Osteoblast (primary cell): ENCODE measurements at places on chromosomes 16 and 17. TPM values are rescaled to one million over a fixed set of nuclear protein-coding genes. Genes with fewer than 3 reads are reported as not detected.

DNA sequence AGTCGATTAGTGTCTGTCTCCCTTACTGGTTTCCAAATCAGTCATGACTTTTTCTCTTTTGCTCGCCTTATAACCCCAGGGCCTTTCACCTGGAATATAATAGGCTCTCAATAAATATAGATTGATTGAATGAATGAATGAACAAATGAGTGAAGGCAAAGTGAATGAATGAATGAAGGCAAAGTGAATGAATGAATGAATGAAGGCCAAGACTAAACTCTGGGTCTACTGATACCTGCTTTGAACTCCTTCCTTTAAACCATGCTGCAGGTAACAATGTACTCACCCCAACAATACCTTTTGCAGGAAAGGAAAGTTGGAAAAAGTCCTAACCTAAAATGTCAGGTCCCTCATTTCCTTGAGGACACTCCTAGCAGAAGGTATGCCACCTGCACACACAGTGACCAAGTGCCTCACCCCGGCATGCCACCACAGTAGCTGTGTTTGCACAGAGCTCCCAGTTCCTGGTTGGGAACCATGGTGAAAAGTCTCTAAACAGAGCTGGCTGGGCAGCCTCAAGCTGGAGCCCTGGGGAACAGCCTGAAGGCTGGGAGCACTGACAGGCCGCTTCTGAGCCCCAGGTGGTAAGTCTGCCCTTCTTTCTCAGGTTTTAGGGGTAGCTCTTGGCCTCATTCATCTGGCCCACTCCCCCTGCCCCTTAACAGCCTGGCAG lies 42.7 kb upstream of the ANKFN1 start:
- DNase-seq = no peak

- no peak for DNase-seq
These were observed 7.3 kb downstream of the ACACA start for GRCh38 chr17:37399265-37399803.

DNA sequence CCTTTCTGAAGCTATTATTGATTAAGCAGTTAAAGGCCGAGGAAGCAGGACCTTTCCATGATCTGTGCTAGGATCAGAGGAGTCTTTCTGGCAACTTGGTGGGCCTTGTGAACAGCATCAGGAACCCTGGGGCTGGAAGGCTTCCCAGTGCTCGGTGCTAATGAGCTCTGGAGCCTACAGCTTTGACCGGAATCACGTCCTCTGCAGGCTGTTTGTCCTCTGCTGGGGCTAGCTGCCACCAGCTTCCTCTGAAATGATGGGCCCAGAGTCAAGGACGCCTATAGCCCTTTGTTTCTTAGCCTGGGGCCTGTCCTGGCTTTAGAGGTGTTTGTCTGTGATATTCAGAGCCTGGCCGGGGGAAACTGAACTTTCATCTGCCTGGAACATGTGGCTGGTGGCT lies 111.6 kb downstream of the SHISA9 start:
- no peak for DNase-seq

GRCh38 chr16:61926766-61927165 lies 109.5 kb downstream of the CDH8 start:
- no peak for DNase-seq

DNA sequence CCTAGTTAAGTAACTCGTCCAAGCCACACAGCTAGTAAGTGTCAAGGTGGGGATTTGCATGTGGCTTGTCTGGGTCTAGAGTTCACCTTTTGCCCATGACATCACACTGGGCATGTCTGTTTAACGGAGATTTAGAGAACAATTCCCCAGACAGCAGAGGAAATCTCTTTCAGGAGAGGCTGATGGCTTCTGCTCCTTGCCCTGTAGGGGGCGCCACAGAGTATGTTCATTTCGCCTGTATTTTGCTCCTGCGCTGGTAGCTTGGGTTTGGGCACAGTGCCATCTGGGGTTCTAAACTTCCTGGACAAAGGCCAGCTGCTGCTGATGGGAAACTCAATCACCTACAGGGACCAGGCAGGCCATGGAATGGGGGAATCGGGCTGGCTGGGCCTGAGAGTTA lies 20.4 kb downstream of the OTOA start:
- no peak for DNase-seq

DNA sequence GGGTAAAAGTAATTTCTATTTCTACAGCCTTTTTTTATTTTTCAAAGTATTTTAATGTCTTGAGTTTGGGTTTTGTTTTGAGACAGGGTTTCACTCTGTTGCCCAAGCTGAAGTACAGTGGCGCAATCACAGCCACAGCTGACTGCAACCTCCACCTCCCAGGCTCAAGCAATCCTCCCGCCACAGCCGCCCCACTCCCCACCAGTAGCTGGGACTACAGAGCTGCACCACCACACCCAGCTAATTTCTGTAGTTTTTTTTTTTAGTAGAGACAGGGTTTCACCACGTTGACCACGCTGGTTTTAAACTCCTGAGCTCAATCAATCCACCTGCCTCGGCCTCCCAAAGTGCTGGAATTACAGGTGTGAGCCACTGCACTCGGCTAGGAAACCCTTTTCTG lies 44.0 kb downstream of the TUBD1 start:
- no peak for DNase-seq

DNA sequence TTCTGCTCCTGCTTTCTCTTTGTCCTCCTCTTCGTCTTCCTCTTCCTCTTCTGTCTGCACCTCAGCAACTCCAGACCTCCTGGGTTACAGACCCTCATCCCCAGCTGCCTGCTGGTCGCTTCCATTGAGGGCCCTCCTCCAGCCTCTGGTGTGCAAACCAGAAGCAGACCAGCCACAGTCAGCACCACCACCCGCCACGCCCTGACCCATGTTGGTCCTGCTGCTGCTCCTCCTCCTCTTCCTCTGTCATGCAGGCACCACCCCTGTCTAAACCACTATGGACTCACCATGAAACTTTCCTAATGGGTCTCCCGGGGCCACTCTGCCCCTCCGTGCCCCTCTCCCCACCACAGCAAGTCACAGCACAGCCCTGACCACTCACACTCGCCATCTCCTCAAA lies 11.4 kb upstream of the OGFOD3 start:
- peak; percentile 83 for DNase-seq

DNA sequence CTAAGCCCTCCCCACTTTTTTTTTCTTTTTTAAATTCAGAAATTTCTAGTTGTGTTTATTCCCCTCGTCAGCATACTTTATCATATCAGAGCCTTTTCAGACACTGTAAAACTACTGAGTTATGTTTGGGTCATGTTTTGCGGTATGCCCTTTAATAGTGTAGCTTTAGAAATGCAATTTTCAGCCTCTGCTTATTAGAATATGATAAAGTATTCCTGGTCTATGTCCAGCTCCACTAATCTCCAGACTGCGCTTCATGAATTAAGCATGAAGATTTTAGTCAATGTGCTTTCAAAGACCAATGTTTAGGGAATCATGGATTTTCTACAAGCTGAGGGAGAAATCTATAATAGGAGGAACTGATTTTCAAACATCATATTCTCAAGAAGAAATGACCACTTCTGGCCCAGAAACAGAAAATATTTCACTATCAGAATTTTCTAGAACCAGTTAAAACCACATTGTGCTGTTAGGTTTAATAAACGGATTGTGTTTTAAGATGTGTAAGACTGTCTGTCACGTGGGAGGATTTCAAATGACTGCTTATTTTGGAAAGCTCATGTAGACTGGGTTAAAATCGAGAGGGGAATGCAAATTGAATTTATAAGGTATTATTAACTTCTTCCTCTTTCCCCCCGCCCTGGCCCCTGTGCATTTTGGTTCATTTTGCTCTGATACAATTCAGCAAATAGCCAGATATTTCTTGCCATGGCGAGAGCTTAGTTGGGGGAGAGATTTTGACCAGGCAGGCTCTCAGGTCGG lies 498.5 kb downstream of the WWOX start:
- no peak for DNase-seq

- DNase-seq = no peak
These were observed 8.9 kb upstream of the LGALS9 start for GRCh38 chr17:27621942-27622559.

DNA sequence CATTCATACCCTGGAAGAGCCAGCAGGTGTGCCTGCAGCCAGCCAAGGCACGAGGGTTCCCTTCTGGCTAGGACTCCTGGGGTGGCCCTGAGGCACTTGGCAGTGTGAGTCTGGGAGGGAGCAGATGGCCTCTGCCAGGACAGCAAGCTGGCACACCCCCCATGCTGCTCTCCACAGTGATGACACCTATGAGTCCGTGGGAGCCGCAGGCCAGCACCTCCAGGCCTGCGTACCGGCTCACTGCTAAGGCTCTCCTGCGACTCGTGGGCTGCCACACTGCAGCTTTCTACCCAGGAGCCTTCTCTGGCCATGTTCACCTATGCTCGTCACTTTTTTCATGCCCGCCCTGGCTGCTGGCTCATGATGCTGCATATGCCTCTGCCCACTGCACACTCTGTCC lies 68.1 kb downstream of the NDEL1 start:
- no peak for DNase-seq

DNA sequence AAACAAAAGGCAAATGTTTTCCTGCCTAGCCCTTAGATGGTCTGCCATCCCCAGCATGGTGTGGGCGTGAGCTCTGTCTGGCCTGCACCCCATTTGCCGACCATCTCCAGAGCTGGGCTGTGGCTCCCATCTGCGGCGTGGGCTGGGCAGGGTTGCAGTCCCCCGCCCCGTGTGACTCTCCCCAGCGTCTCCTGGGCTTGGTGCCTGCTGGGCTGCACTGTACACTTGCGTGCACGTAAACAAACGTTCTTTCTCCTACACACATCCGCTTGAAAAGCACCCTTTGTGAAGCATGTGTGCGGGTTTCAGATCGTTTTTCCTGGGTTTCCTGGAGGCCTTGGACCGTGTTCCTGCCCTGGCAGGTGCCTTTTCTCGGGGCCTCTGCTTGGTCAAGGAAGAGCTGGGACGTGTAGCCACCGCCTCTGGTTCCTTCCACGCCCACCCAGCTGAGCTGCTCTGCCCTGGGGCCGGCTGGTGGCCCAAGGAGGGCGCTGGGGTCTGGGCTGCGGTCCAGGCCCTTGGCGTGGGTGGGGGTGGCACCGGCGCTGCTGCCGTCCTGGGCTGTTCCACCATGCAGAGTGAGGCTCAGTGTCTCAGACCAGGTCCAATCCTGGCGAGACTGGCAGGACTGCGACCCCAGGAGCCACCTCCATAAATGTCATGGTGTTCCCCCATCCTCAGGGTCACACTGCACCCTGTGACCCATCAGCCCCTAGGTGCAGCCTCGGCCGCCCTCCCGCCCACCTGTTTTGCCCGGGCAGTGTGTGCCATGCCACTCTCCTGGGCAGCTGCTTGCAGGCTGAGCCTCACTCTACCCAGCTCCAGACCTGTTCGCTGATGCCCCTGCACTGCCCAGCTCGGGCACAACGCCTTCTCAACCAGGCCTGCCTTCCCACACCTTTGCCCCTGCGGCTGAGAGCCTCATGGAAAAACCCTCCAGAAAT lies 9.9 kb upstream of the BAIAP3 start:
- DNase-seq = no peak

GRCh38 chr16:88743693-88744576 lies 37.6 kb downstream of the CTU2 start:
- peak; percentile 99 for DNase-seq

DNA sequence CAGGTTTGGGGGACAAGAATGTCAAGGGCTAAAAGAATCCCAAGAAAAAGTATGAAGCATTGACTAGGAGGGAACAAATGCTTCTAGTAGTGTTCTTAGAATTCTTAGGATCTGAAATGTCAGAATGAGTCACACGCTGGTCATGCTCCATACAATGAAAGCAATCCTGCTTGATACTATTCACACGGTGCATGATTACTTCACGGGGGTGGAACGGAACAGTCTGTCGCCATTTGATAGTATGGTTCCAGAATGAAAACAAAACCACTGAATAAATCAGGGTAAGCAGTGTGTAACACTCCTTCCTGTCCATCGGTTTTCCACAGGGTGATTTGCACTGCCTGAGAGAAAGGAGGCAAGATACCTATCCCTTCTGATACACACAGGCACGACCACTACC lies 22.9 kb upstream of the YWHAE start:
- DNase-seq = peak; percentile 97

- DNase-seq = no peak
These were observed 10.7 kb downstream of the DLX3 start for GRCh38 chr17:49984283-49984682.

DNA sequence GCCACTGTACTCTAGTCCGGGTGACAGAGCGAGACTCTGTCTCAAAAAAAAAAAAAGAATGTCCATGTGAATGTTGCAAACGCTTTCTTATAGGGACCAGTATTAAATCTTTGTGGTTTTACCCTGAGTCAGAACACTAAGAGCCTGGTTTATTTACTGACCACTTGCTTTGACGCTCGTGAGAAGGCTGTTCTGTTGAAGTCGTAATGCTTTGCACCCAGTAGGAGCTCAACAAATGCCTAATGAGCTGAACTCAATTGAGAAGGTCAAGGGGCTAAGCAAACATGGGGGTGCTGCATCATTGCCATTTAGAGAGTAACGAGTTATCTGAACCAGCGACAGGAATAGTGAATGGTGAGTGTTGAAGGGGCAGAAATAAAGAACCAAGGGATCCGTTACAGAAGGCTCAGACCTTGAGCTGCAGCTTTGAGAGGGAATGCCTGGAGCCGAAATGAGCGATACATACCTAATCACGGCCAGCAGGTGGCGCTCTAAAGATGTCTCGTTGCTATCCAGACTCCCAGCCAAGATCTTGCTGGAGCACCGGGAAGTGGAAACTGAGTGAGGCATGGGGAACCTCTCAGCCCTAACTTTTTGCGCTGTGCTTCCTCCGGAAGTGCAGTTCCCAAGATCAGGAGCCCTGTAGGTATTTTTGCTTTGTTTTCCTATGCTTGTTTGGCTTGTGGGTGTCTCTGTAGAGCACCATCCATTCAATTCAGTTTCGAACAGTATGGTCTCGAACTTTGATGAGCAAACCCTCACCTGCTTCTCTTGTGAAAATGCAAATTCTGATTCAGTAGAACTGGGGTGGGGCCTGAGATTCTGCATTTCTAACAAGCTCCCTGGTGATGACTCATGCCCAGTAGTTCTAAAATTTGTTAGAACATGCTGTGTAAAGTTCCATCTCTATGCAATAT lies 12.6 kb upstream of the RNF222 start:
- peak; percentile 94 for DNase-seq

- no peak for DNase-seq
These were observed 142.3 kb upstream of the ZFHX3 start for GRCh38 chr16:73190256-73190655.

The CBX2 gene
- total RNA-seq = 0.88 and 1.1 TPM in 2 replicates

The FMNL1 gene
- total RNA-seq = 2.7 and 3.6 TPM in 2 replicates

The OR1A1 gene
- not detected in 2 replicates for total RNA-seq

The KAT7 gene
- total RNA-seq = 50.7 and 51.4 TPM in 2 replicates

The HIGD1B gene
- total RNA-seq = not detected in 2 replicates

The TMC7 gene
- total RNA-seq = 1.1 and 1.5 TPM in 2 replicates

The ATAD5 gene
- 1.5 and 1.8 TPM in 2 replicates for total RNA-seq

The MT4 gene
- not detected in 2 replicates for total RNA-seq

The CCL14 gene
- total RNA-seq = not detected in 2 replicates

The RABEP1 gene
- 56.0 and 59.4 TPM in 2 replicates for total RNA-seq
